NCI-H69 (cell line): ENCODE measurements at places on chromosomes 6 and 20.

DNA sequence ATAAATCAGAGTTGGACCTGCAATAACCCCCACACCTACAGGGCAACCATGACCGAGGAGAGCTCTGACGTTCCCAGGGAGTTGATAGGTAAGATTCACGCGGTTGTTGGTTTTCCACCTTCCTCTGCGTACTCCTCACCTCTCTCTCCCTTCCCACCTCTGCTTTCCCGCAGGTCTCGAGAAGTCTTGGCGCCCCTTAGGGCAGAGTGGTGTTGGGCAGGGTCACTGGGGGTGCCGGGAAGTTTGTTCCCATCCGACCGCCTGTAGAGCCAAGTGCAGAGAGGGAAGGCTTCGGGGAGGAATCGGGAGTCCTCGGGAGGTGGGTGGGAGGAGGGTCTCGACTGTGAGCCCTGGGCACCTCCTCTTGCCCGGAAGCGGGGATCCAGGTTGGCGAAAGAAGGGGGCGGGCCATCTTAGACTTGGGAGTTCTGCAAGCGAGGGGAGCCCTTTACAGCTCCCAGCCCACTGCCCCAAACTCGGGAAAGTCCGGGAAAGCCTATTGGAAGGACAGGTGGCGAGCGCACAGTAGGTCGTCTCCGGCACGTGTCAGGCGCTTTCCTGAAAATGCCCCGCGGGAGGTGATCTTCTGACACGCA lies 672 bp downstream of the CARMIL1 start:
- peak; percentile 85 for DNase-seq

DNA sequence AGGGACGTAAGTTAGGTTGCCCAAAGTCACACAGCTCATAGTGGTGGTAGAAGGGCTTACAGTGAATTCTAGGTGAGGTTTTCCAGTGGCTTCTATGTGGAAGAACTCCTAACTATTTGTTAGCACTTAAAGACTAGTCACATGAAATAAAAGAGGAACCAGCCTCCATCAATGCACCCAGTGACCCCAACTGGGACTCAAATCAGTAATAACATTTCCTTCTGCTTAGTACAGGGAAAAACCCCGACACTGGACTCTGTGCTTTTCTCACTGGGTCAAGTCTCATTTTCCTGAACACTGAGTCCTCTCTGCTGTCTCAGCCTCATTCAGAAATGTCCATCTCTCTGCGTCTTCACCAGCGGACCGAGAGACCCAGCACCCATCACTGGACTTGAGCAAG lies 89.2 kb downstream of the SLC22A23 start:
- no peak for DNase-seq

GRCh38 chr20:16760431-16761304 lies 12.5 kb downstream of the OTOR start:
- DNase-seq: no peak

DNA sequence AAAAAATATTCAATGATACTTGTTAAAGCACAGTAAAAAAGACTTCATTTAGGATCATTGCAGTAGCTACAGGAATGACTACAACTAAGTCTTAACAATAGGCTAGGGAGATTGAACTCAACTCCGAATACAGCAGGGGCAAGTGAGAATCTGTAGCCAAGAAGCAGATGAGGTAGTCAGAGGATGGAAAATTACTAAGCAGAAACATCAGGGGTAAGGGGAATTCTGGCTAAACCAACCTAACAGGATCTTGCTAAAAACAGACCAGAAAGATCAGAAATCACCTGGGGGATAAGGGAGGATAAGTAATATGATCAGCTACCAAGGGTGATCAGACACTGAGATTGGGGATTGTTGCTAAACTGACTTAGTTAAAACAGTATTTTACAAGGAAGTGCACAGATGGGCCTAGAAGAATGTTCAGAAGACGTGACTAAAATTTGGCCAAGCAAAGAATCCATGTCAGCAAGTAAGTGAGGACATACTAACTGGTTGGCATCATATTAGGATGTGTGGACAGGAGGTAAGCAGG lies 217.5 kb downstream of the TENT5A start:
- DNase-seq: no peak

DNA sequence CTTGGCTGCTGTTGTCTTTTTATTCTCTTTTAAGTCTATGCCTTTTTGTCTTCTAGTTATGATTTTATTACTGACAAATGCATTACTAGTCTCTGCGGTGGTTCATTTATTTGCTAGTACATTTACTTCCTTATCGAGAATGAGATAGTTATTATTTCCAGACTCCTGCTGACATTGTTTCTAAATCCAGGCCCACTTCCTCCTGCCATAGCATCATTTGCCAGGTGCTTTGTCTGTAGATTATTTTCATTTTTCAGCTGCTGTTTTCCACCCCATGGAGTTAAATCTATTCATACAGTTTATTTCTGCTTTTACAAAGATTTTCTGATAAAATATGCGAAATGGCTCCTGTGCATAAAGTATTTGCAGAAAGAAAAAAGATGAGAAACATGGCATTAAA lies 459.7 kb downstream of the MMUT start:
- peak; percentile 81 for DNase-seq

DNA sequence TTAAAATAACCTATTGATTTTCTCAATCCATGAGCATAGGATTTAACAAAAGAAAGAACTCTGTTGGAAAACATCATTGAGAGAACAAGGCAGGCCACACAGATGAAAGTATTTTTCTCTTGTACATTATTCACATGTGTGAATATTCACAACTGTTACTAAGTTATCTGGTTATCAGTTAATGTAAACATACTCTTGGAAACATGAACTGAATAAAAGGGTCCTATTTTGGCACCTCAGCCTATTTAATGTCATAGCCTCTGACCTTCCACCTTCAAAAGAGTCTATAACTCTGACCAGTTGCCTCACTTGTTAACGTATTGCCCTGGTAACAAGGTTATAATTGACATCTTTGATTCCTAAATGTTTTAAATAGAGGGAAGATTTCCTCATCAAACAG lies 8.1 kb downstream of the SYCP2 start:
- no peak for DNase-seq
